Stimulated activated CD4-positive, alpha-beta T cell treated with anti-CD3 and anti-CD28 coated beads, Interleukin-12 subunit alpha, Interleukin-12 subunit beta, amount 100 ng/mL, for 24 hours (primary cell): ENCODE measurements at places on chromosomes 2 and 18.

- DNase-seq, result no peak
Observed at GRCh38 chr2:238295144-238296112, 7.0 kb upstream of the PER2 start.

DNA sequence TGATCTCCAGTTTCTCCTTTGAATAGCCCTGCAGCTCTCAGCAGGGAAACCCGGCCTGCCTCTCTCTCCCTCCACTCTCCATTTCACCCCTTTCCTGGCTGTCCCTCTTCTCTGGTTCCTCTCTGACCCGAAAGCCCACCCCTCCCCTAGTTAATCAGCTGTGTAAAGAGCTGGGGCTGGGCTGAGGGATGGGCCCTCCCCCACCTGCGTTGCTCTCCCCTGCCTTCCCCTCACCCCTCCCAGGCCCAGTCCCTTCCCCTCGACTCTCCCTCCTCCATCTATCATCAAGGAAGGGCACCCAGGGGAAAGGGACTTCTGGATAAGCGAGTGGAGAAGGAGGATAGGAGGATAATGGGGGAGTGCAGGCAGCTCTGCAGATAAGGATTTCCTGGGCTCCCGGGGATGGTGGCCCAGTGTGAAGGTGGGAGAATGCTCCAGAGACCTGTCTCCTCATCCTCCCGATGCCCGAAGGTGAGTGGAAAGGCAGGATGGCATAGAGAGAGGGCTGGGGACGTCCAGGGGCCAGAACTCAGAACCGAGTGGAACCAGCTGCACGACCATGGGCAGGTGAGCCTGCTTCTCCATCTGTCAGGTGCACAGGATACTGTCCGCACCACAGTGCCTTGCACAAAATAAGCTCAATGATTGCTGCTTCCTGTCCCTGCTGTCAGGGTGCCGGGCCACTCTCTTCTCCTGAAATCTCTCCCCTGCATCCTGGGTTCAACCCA, 12.0 kb downstream of the SLC30A3 start:
- DNase-seq, result no peak

GRCh38 chr2:226552571-226553285, 246.9 kb downstream of the IRS1 start:
- no peak for DNase-seq

GRCh38 chr18:42025491-42025890, 70.5 kb downstream of the PIK3C3 start:
- DNase-seq, result no peak

DNA sequence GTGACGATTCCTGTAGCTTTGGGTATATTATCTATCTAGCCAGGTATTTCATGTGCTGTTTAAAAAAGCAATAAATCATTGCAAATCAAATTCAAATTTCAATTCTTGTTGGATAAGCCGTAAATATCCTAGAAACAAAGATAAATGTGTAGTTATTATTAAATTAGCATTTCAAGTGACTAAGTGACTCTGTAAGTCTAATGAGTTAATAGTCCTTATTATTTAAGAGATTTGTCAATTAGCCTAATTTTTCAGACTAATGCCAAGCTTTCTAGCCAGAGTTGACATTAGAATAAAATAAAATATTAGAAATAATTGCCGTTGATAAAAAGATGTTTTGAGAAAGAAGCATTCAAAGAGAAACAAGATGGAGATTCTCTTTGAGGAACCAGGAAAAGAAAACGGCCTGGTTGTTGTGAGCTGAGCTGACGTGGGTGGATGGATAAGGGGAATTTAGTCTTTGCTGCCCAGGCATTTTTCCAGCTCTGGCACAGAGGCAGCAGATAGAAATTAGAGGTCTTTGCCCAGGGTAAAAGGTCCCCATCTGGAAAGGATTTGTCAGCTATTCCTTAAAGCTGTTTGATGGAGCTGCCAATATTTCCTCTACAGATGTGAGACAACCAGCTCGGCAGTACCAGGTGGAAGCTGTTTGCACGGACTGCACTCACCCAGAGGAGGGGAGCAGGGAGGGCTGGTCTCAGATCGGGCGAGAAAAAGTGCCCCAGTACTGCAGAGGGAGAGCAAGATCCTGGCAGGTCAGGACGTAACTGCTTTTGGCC, 117.3 kb upstream of the SEC11C start:
- no peak for DNase-seq

DNA sequence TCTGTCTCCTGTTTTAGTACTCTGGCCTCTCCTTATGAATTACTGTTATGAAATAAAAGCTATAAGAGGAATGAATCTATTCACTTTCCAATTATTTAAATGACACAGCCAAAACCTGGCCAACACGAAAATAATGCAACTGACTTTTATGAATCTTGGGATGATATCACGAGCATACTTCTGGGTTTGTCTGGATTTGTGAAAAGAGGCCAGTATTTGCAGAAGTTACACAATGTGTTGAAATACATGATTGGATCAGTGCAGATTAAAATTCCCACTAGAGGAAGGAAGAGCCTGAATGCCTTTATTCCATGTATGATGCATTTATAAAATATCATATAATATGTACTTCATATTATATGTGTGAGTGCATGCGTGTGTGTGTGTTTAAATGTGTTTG, 418.2 kb downstream of the GRB14 start:
- no peak for DNase-seq
